ENCODE measurements at places on chromosomes 11 and 22.

- no peak for DNase-seq
These were observed 109.8 kb downstream of the ZBTB16 start for GRCh38 chr11:114169321-114169749.

- no peak for DNase-seq
These were observed 1.3 kb upstream of the WNT7B start for GRCh38 chr22:45978275-45978713.

GRCh38 chr22:22403771-22404170, 104.8 kb downstream of the ZNF280B start:
- no peak for DNase-seq

- no peak for DNase-seq
These were observed 23.1 kb upstream of the PHLDA2 start for GRCh38 chr11:2952290-2952689.

DNA sequence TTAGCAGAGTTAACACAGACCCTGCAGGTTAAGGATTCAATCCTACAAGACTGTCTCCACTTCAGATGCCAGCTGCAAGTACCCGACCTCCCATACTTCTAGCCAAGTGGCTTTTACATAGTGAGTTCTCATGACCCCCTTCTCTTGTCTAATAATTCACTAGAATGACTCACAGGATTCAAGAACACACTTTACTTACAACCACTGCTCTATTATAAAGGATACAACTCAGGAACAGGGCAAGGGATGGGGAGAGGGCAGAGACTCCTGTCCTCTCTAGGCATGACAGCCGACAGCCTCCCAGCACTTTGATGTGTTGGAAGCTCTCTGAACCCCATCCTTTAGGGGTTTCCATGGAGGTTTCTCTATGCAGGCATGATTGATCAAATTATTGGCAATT, 60.0 kb downstream of the MYO18B start:
- DNase-seq, result no peak

GRCh38 chr11:124865902-124866851, 945 bp downstream of the ROBO3 start:
- peak; percentile 28 for DNase-seq

- DNase-seq, result no peak
These were observed 8.9 kb downstream of the KCNK7 start for GRCh38 chr11:65586676-65587075.

GRCh38 chr11:102662607-102663006, 37.5 kb upstream of the MMP20 start:
- no peak for DNase-seq

DNA sequence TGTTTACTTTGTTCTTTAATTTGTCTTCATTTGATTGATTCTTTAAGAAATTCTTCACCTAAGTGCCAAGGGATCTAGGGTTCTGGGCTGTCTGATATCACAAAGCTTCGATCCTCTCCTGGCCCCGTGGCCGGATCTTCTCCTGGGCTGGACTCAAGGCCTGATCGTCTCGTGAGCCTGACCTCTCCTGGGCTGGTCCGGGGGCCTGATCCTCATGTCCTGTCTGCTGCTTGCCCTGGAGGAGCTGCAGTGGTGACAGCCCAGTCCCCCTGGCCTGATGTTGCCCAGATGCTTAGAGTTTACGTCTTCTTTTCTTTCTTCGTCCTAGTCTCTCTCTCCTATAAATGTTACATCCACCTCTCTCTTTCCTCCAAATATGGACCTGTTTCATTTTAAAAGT, 3.3 kb downstream of the NADSYN1 start:
- no peak for DNase-seq

DNA sequence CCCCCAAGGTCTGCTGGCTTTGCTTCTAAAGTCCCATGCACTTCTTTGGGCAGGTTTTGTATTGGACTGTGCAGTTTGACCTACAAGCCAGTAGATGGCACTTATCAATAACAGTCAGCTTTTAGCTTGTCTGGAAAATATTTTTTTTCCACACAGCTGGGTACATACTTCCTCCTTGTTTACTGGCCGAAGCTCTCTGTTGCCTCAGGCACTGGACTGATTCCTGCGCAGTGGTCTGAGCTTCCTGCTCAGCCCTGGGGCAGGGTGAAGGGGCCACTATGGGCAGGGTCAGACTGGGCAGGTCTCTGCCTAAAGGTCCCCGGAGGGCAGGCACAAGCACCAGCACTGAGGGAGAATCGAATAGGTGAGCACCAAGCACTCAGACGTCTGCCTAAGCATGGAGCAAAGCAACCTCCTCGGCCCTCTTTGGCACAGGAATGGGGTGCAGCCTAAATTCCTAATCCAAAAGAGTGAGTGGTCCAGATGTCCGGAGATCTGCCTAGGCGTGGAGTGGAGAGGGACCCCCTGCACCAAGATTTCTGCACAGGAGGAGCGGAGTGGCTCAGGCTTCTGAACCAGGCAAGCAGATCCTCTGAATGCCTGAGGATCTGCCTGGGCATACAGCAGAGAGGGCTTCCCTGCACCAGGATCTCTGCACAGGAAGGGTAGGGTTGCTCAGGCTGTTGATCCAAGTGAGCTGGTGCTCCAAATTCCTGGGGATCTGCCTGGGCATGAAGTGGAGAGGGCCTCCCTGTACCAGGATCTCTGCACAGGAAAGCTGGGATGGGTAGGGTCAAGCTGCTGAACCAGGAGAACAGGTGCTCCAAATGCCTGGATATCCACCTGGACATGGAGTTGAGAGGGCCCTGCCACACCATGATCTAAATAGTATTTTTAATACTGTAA, 105.9 kb upstream of the C11orf58 start:
- no peak for DNase-seq

DNA sequence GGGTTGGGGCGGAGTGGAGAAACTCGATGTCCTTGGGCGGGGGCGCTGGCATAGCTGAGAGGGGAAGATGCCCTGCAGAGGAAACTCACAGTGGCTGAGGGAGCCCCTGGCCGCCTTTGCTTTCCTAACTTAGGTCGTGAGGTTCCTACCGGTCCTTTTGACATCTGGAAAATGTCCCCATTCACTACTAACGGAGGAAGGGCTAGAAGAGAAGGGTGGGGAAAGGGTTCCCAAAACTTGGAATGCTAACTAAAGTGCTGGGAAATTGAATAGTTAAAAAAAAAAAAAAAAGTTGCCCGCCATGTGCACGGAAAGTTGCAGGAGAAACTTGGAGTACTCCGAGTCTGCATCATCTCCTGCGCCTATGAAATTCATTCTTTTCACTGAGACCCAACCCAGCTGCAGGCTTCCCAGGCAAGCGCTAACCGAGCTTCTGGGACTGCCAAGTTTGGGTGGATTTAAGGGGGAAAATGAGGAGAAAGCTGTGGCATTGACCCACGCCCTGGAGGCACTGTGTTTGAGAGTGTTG, 796 bp downstream of the TIMP3 start:
- DNase-seq, result no peak

GRCh38 chr22:44437216-44438055, 60.6 kb downstream of the RTL6 start:
- no peak for DNase-seq

- no peak for DNase-seq
These were observed 5.2 kb upstream of the PRR33 start for GRCh38 chr11:1896923-1897322.

DNA sequence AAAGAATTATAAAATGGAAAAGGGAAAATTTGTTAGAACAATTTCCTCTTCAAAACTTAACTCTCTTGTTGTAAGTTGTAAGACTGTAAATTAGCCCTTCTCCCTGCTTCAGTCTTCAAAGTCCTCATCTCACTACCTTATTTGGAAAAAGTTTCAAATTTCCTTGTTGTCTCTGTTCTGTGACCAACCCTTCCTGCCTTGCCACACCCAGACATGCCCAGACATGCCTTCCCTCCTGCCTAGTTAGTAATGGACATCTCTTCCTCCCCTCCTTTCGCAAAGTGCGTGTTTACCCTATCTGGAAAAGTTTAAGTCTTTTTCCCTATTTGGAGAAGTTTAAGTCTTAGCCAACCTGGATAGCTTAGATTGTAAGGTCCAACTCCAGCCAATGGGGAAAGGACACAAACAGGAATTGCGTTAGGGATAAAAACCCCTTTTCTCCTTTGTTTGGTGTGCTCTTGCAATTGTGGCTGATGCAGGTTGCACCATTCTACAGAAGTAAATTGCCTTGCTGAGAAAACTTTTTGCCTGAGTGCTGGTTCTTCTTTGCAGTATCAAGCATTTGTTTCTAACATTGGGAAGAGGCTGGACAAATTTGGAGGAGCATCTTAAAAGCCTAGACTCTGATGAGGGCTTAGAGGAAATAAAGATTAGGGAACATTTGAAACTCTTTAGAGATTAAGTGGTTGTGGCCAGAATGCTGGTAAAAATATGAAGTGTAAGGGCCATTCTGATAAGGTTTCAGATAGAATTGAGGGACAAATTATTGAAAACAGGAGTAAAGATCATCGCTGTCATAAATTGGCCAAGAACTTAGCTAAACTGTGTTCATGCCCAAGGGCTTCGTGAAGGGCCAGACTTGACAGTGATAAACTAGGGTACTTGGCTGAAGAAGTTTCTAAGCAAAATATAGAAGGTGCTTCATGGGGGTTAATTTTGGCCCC, 15.4 kb downstream of the OR52K2 start:
- no peak for DNase-seq

GRCh38 chr11:134370526-134371435, 39.0 kb downstream of the GLB1L2 start:
- no peak for DNase-seq

DNA sequence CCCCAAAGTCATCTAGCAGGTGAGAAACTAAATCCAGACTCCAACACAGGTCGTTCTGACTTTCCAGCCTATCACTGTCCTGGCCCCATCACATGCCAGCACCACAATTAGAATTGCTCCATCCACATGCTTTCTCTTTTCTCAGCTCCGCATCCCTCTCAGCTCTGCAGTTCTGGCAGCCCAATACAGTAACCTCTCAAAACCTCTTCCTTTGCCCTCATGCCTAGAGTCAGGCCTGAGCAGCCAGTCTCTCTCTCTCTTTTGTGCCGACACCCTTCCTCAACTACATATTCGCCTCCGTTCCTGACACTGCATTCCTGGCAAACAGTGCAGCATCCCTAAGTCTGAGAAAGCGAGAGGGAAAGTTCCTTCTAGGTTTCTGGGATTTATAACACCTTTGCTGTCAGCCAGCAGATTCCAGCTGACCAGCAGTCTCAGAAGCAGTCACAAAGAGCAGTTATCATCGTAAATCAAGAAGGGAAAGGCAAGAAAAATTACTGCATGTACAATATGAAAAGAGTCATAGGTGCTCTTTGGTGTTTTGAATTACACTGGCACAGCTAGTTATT, 258.0 kb downstream of the FAT3 start:
- DNase-seq, result no peak

- no peak for DNase-seq
These were observed 112.0 kb upstream of the ARHGAP42 start for GRCh38 chr11:100574894-100575769.

DNA sequence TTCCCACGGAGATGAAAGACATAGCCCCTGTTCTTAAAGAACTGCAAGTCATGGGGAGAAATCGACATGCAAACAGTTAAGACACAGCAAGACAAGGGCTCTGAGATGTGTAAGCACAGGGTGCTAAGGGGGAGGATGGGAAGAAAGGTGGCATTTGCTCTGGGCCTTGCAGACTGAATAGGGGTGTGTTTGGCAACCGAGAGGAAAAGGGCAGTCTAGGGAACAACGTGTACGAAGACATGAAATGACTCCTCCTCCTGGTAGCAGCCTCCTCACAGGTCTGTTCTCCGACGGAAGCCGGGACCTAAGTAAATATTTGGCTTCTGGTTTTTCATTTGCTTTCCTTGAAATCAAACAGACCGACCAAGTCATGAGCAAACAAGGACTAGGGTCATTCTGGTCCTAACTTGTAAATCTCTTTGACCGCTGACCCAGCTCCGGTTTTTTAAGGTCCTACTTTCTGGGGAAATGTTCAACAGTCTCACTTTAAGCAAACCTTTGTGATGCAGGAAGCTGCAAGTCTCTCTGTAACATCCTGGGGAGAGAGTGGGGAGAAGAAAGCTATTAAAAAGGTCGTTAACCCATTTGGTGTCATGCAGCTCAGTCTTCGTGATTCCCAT, 19.7 kb downstream of the NNMT start:
- no peak for DNase-seq

- DNase-seq, result no peak
These were observed 11.5 kb downstream of the CBX6 start for GRCh38 chr22:38860283-38861169.

DNA sequence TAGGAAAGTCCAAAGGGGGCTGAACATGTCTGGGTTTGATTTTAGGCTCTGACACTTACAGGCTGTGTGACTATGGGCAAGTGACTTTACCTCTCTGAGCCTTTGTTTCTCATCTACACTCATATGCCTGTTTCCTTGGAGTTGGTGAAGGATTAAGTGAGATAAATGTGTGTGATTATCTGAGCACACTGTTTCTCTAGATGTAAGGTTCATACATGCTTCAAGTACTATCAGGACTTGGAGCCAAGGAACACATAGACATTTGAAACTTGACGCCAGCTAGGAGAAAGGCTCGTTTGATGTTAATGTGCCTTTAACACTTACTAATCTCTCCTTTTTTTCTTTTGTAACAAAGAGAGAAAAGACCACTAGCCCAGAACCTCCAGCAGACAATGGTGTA, 9.7 kb downstream of the CRYBB1 start:
- no peak for DNase-seq

DNA sequence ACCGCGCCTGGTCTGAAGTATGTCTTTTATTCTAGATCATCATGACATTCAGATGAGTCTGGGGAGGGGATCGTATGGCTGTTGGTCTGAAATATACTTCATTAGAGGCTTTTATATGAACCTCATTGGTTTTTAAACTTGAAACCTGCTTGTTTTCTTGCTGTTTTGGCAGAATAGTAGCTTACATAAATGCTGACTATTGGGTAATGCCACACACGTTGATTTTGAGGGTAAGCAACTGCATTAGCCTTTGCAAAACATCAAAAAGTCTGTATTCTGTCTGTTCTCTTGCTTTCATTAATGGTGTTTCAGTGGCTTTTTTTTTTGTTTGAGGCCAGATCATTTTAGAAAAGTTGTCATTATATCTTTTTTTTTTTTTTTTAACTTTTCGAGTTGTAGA, 14.2 kb downstream of the PPME1 start:
- DNase-seq, result no peak

DNA sequence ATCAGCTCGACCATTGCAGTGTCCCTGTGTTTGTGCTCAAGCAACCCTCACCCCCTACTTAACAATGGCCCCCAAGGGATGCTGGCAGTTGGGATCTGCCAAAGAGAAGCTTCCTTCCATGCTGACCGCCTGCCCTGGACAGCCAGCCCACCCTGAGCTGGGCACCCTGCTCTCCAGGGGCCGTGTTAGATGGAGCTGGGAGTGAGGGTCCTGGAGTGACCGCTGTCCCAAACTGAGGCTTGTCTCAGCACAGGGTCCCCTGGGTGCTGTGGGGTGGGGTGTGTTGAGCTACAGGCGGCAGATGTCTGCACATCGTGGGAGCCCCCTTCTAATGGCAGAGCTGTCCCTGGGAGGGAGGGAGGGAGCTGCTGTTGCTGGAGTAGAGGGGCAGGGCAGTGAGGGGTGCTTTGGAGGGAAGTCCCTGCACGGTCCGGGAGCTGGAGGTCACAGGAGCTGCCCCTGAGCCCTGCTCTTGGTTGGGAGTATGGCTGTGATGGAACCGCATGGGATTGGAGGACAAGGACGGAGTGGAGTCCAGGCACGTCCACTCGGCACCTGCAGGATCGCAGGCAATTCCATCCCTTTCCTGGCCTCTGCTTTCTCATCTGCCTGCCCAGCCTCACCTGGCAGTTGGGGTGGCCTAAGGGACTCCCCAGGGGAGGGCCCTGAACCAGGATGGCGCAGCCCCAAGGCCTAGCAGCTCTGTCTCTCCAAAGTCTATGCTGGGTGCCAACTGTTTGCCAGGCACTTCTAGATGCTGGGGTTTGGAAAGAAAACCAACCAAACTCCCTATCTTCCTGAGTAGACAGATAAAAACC, 126.3 kb downstream of the ARHGAP8 start:
- no peak for DNase-seq

All from stimulated activated CD8-positive, alpha-beta memory T cell treated with anti-CD3 and anti-CD28 coated beads, Interleukin-7, amount 100 ng/mL, for 48 hours (primary cell).